ENCODE measurements at places on chromosomes 13 and 19.
A peak's percentile ranks its signal among the peaks of the same experiment; 100 is the strongest.

DNA sequence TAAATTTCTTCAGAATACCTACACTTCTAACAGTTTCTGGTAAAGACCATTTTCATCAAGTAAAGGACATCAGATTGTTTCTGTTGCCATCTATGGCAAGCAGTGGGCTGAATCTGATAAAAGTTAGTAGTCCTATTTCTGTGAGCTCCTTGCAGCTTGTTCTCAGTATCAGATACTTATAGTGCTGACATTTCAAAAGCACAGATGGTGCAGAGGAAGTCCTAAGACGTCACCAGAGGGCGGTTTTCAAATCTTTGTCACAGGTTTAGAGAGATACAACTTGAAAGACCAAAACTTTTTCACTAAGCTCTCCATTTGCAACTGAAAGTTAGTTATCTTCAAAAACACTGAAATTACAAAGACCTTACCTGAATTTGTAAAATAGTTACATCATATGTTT, 719.8 kb downstream of the SLITRK1 start:
- no peak for DNase-seq

DNA sequence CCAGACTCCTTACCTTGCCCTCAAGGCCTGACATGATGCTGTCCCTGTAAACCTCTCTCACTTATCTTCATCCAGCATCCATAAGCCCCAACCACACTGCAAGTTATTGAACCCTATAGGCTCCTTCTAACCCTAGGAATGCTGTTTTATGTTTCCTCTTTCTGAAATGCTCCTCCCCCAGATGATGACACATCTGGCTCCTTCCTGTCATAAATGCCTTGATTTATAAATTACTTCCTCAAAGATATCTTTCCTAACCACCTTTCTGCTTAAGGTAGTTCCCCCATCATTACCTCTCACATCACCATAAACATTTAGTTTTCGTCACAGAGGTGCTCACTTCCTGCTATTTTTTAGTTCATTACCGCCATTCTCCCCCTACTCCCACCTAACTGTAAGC, 12.3 kb downstream of the RUBCNL start:
- DNase-seq, result no peak

DNA sequence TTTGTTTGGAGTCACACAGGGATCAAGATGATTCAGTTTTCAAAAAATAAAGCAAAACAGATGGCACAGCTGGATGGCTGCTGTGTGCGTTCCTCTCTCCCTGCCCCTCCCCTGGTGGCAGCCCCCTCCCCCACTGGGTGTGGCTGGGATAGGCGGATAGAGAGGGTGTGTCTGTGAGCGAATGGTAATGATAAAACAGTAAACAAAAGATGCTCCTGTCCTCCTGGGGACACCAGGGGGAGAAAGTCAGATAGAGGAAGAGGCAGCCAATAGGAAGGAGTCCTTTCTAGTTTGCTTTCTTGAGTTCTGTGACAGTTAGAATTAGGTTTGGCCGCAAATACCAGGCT, 6.5 kb downstream of the TMEM255B start:
- no peak for DNase-seq

- no peak for DNase-seq
These were observed 18.6 kb upstream of the LATS2 start for GRCh38 chr13:21079761-21080592.

GRCh38 chr19:20453425-20453935, 112.1 kb downstream of the ZNF737 start:
- DNase-seq, result no peak

- no peak for DNase-seq
These were observed 19.6 kb downstream of the ERICH6B start for GRCh38 chr13:45595965-45596364.

- no peak for DNase-seq
These were observed 26.2 kb downstream of the ZNF473 start for GRCh38 chr19:50051964-50052363.

DNA sequence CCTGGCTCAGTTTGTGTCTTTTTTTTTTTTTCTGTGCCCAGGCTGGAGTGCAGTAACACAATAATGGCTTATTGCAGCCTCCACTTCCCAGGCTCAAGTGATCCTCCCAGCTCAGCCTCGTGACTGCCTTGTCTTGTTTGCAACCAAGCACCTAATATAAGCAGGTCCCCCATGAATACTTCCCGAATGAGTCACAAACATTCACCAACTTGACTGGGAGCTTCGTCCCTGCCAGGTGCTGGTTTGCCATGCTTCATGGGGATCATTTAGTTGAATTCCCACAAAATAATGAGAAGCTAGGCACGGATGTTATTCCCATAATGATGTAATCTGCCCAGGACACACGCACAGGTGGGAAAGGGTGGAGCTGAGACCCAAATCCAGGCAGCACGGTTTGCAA, 176.5 kb downstream of the CACNA1A start:
- DNase-seq, result no peak

GRCh38 chr19:31875591-31875990, 469.8 kb upstream of the ZNF507 start:
- DNase-seq, result no peak

DNA sequence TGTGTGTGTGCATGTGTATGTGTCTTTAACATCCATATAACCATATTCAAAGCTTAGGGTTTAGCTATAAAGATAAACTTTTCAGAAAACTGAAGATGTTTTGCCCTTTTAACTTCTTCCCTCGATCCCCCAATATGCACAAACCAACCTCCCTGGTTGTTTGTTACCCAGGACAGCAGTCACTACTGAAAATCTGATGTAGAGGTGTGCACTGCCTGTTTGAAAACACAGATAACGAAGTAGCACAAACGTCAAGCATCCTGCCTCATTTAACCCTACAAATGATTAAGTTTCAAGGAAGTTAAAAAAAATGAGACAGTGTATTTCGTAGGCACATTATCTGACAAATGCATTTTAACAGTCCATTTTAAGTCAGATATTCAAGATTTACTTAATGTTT, 3.6 kb downstream of the TNFSF11 start:
- DNase-seq, result no peak

- peak; percentile 53 for DNase-seq
These were observed 1.4 kb downstream of the FZR1 start for GRCh38 chr19:3507371-3508120.

- no peak for DNase-seq
These were observed 42.7 kb downstream of the ADPRHL1 start for GRCh38 chr13:113410472-113411201.

DNA sequence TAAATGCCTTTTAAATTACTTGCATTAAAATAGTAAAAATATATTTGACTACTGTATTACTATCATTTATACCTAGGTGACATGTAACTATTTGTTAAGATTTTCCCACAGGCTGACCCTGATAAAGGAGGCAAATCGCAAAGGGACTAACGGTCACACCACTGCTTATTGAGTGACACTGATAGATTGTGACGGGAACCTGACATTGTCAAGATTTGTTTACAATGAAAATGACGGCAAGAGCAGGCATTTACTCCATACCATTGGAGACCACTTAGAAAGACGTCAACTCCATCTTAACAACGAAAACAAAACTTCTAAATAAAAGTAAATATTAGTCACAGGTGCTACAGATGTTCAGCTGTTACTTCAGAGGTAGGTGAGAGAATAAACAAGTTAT, 289.0 kb downstream of the DACH1 start:
- DNase-seq, result no peak

DNA sequence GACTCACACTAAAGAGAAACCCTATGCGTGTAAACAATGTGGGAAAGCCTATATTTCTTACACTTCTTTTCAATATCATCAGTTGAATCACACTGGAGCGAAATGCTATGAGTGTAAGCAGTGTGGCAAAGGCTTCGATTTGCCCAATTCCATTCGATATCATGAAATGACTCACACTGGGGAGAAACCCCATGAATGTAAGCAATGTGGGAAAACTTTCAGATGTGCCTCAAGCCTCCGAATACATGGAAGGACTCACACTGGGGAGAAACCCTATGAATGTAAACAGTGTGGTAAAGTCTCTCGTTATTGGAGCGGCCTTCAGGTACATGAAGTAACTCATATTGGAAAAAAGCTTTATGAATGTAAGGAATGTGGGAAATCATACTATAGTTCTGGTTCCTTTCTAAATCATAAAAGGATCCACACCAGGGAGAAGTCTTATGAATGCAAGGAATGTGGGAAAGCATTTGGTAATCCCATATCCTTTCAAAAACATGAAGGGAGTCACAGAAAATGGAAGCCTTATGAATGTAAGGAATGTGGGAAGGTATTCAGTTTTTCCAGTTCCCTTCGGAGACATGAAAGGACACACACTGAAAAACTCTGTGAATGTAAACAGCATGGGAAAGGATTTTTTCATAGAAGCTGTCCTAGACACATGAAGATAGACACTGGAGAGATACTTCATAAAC, 28.1 kb downstream of the ZNF20 start:
- no peak for DNase-seq

GRCh38 chr19:45175515-45176345, 2.3 kb downstream of the TRAPPC6A start:
- DNase-seq, result no peak

DNA sequence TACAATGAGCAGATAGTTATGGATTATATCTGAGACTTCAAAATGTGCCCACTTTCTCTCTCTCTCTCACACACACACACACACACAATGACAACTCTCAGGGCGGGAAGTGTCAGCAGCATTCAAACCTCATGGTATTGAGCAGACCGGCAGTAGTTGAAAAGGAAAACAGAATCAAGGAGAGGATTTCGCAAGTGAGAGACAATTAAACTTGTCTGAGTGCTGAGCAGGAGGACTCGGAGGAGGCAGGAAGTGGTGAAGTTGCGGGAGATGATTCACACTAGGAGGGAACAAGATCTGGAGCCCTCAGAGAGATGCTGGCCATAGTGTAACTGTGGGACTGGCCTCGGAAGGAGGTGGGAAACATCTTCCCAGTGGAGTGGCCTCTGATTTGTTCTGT, 353.1 kb downstream of the EFNB2 start:
- no peak for DNase-seq

DNA sequence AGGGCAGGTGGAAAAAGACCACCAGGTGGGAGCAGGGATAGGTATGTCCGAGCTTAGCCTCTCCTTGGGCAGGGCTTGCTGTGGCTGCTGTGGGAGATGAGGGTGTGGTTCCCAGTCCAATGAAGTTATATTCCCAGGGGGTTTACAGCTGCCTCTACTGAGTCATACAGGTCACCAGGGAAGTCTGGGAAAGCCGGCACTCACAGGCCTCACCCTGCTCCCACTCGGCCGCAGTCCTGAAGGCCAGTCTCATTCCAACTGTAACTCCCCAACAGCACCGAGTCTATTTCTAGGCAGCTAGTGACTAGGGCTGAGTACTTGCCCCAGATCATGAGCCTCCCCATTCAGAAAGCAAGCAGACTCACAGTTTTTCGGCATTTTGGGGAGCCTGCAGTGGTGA, 77.1 kb downstream of the FNDC3A start:
- DNase-seq, result no peak

DNA sequence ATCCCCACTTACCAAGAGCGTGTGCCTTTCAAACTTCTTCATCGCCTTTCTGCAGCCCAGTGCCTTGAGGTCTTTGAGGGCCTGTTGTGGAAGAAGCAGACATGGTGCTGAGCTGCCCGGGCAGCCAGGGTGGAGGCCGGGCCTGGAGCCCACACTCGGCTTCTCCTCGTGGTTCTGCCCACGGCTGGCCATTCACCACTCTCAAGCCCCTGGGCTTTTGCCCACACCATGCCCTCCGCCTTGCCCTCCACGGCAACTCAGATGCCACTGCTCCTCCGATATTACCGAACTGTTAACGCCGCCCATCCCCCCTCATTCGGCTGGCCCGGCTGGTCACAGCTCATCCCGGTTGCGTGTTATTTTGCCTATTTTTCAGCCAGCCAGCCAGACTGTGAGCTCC, 5.3 kb downstream of the IL4I1 start:
- DNase-seq, result no peak

DNA sequence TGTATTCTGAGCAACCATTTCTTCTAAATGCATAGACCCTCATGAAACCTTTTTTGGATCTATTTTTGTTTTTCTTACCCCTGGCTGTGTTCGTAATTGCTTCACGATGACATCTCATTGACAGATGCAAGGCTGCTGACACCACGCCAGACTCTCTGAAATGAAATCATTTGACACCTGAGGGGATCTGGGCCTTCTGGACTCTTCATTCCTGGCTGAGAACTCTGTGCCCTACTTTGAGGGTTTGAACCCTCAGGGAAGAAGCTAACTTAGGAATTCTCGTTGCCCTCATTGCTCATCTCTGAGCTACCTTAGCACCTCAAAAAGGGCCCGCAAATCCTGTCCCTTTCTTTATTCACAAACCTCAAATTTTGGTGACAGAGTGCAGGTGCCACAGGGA, 40.5 kb upstream of the NBEA start:
- DNase-seq, result no peak

GRCh38 chr19:3041327-3041726, 12.2 kb upstream of the TLE2 start:
- no peak for DNase-seq

- no peak for DNase-seq
These were observed 25.0 kb upstream of the PCCA start for GRCh38 chr13:100063906-100064305.

GRCh38 chr19:30792561-30793505, 420.6 kb downstream of the ZNF536 start:
- DNase-seq, result no peak

DNA sequence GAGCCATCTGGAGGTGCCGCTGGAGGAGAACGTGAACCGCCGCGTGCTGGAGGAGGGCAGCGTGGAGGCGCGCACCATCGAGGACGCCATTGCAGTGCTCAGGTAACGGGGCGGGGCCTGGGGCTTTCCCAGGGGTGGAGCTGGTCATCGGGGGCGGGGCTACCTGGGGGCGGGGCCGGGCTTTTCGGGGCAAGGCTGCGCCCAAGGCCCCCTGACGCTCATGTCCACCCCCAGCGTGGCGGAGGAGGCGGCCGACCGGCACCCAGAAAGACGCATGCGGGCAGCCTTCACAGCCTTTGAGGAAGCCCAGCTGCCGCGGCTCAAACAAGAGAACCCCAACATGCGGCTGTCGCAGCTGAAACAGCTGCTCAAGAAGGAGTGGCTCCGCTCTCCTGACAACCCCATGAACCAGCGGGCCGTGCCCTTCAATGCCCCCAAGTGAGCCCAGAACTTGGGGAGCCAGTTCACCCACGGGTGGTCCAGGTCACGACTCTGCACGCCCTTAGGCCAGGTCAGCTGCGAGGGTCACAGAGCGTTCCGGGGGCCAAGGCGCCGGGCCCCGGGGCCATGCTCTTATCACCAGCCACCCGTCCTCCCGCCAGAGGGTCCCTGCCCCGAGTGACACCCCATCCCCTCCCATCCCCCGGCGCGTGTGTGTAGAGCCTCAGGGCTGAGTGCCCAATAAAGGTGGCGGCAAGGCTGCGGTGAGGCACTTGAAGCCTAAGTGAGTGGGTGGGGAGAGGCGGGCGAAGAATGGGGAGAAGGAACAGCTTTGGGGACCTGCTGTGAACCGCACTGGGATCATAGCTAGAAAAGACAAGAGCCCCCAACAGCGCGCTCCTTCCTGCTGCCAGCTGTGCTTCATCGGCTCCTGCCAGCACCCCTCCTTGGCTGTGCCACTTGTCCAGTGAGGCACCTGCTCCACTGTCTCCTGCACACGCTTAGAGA, 10.7 kb downstream of the CCDC124 start:
- no peak for DNase-seq

GRCh38 chr19:9835507-9835949, 410 bp downstream of the PIN1 start:
- peak; percentile 31 for DNase-seq

GRCh38 chr19:27777242-27777641, 1435.7 kb downstream of the UQCRFS1 start:
- DNase-seq, result no peak

GRCh38 chr19:47096721-47097120, 16.9 kb downstream of the ZC3H4 start:
- DNase-seq, result no peak

- no peak for DNase-seq
These were observed 860.3 kb downstream of the DIAPH3 start for GRCh38 chr13:59303433-59303832.

- no peak for DNase-seq
These were observed 68.1 kb downstream of the RUBCNL start for GRCh38 chr13:46318986-46319385.
